ENCODE measurements at places on chromosomes 4 and X.

DNA sequence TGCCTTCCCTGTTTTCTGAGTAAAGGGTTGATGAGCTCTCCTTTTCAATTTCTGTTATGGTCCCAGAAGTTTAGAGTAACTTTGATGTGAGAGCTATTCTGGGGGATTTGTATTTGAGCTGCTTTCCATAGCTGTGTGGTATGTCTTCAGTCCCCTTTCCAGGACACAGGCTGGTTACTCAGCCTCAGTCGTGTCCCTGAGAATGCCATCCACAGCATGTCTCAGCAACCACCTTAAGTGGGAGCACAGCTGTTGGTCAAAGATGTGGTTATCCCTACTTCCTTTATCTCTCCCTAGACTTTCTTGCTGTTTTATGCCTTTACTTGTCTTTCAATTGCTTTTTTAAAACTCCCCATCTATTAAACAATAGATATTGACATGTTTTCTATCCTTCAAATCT lies 37.8 kb downstream of the RNF175 start:
- DNase-seq = no peak

GRCh38 chrX:7074908-7075204 lies 72.7 kb upstream of the STS start:
- no peak for DNase-seq

GRCh38 chrX:69130439-69130838 lies 34.8 kb downstream of the PJA1 start:
- DNase-seq = no peak

DNA sequence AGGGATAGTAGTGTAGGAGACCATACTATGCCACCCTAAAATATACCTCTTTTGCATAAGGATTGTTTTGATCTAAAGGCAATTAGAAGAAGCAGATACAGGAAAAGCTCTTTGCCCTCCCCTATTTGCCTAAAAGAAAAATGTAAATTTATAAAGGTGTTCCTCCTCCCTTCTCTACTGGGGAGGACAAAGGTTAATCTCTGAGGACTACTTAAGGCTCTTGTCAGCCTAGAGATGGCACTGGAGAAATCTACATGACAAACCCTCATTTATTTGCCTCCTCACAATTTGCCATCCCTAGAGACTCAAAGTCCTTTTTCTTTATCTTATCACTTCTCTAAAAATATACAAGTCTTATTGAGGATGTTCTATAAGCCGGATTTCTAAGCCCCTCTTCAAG lies 1021.8 kb downstream of the STPG2 start:
- no peak for DNase-seq

GRCh38 chrX:105694839-105695238 lies 127.5 kb upstream of the NRK start:
- DNase-seq = no peak

DNA sequence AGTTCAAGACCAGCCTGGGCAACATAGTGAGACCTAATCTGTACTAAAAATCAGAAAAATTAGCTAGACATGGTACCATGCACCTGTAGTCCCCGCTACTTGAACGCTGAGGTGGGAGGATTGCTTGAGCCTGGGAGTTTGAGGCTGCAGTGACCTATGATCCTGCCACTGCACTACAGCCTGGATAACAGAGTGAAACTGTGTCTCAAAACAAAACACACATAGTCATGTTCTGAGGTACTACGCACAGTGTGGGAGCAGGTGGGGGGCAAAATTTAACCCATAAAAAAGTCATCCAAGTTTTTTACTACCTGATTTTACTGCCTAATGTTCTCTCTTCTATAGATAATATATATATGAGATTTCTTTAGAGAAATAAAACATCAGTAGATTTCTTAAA lies 28.4 kb downstream of the HSPA4L start:
- no peak for DNase-seq

DNA sequence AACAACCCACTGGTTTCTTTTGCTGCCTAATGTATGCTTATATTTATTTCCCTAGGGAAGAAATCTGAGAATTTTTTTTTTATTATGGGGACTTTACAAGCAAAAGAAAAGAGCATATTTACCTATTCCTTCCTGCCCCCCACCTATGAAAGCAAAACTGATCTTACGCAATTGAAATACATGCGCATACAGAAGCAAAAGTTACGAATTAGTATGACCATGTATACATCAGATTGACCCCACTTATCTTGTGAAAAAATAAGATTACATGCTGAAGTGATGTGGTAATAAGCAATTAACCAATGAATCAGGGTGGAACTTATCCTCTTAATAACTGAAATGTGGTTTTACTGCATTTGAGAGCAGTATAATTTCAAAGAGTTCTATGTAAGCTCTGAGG lies 151.0 kb downstream of the TENM3 start:
- no peak for DNase-seq

GRCh38 chrX:124540474-124540873 lies 194.1 kb downstream of the SH2D1A start:
- no peak for DNase-seq

GRCh38 chr4:70315928-70316327 lies 18.9 kb upstream of the CABS1 start:
- no peak for DNase-seq

GRCh38 chr4:139563515-139563914 lies 7.5 kb upstream of the SETD7 start:
- DNase-seq = no peak
